ENCODE measurements at places on chromosomes 12 and 14. TPM values are rescaled to one million over a fixed set of nuclear protein-coding genes. Genes with fewer than 3 reads are reported as not detected.

DNA sequence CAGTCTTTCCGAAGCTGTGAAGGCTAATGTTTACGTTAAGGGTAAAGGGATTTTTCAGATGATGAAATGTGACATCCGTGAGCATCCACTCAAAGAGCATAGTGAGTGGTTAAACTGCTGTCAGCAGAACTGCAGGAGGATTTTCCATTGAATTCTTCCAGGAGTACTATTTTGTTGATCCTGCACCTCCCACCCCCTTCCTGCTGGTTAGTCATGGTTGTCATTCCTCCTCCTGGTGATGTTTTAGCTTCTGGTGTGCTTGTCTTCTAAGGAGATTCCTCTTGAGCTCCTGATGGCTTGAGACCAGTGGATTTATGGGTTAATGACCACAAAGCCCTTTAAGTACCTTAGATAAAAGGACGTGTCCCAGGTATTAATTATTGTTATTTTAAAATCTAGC, 2.4 kb upstream of the GPRC5D start:
- no peak overlapping the region for H3K4me3 ChIP-seq
- H3K36me3 ChIP-seq = no peaks in the 10 kb centered on the region
- H3K27me3 ChIP-seq = no peaks in the 10 kb centered on the region
- H3K27ac ChIP-seq = no peak overlapping the region

- H3K4me1 ChIP-seq = no peaks in the 10 kb centered on the region
- DNase-seq = peak; percentile 20
- no peak overlapping the region for H3K27ac ChIP-seq
These were observed 698.8 kb upstream of the LMO3 start for GRCh38 chr12:17304503-17305347.

The MBD6 gene
- 140 TPM for total RNA-seq

The NFKBIA gene
- 69.9 TPM for total RNA-seq

The TCL1B gene
- total RNA-seq = 0.83 TPM
